IPS DF 6.9 (cell line): ENCODE measurements at places on chromosomes 3 and 15.

- no peaks in the 10 kb centered on the region for H3K4me1 ChIP-seq
- no peak for DNase-seq
- no peaks in the 10 kb centered on the region for H3K36me3 ChIP-seq
- no peak overlapping the region for H3K4me3 ChIP-seq
- no peak overlapping the region for H3K27ac ChIP-seq
Measured at GRCh38 chr3:72892081-72892775, 4.4 kb downstream of the GXYLT2 start.

DNA sequence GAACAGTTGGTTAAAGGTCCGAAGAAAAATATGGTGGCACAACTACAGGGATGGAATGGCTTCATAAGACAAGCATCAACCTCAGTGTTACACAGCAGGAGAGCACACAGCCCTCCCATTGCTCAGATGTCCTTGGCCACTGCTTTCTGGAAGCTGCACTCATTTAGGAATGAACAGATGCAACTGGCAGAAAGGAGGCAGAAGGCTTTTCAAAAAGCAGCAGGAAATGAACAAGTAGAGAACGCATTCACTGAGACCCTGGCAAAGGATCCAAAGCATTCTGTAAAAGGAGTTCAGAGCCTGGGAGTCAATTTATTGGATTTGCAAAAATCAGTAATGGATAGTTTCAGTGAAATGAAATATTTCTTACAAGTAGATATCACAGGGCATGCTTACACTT is 101.1 kb downstream of the PDZRN3 start:
- no peaks in the 10 kb centered on the region for H3K36me3 ChIP-seq
- H3K4me3 ChIP-seq, result no peak overlapping the region

DNA sequence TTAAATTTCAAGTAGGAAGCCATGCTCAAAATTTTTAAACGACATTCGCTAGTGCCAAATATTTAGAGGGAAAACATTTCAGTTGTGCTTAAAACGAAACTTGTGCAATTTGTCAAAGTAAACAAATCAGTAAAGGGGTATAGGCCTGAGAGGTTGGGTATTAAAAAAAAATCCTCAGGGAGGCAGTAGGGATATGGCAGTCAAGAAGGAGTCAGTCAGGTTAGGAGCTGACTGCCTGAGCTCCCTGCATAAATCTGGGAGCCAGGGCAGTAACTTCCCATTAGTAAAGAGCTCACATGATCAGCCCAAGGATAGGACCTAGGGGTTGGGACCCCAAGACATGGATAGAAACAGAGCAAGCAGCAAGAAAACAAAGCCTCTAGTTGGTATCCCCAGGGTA is 120.7 kb upstream of the STAC start:
- H3K27ac ChIP-seq, result no peak overlapping the region
- no peaks in the 10 kb centered on the region for H3K36me3 ChIP-seq
- no peaks in the 10 kb centered on the region for H3K27me3 ChIP-seq
- no peak overlapping the region for H3K4me3 ChIP-seq
- H3K4me1 ChIP-seq, result no peaks in the 10 kb centered on the region

DNA sequence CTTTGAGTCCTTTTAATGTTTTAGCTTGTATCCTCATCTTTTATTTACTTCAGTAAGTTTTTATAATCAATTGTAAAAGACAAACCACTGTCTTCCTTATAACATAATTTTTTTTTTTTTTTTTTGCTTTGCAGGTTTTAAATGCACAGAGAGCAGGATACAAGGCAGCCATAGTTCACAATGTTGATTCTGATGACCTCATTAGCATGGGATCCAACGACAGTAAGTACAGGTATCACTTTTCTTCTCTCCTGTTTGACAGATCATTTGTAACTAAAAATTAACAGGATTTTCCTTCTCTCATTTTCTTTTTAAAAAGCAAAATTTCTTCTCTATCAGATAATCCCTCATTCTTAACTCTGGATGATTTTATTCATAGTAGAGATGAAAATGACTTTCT is 75.4 kb downstream of the PFN2 start:
- no peaks in the 10 kb centered on the region for H3K4me1 ChIP-seq
- DNase-seq, result no peak
- H3K27me3 ChIP-seq, result no peaks in the 10 kb centered on the region
- H3K27ac ChIP-seq, result no peak overlapping the region
